ENCODE measurements at places on chromosomes 3 and 15.
A peak's percentile ranks its signal among the peaks of the same experiment; 100 is the strongest.

DNA sequence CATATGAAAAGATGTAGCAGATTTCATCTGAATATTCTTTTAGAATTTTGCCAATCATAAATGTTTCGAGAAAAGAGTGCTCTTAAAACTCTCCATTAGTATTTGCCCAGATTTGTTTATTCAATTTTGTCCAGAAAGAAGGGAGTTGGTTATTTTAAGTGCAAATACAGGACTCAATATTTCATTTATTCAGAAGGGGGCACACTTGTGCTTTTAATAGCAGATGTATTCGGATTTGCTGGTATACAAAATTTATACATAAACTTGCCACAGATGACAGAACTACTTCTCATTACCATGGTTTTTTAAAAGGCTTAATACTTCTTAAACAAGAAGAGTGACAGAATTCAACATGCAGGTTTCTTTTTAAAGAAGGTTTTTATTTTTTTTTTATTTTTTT, 69.8 kb upstream of the GRM7 start:
- DNase-seq, result no peak

DNA sequence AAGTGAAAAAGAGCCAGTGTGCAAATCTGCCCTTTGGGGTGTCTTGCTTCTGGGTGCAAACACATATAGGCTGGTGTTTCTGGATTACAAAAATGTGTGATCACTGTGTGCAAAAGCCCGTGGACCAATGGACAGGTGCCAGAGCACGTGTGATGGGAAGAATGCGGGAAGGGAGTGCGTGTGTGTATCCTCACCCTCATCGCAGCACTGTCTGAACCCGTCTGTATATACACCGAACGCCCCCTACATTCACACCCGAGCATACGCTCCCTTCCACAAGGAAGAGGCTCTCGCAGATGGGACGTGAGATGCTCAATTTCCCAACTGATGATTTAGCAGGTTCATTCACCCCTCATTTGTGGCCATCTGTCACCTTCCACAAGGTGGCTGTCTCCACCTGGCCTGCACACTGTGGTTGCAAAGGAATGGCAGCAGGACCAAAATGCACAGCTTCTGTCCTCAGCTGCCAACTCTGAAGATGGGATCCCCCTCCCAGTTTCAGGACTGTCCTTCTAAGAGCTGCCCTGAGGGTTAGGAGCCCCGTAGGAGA, 19.4 kb upstream of the SLC6A1 start:
- DNase-seq, result no peak

- no peak for DNase-seq
Observed at GRCh38 chr15:85443046-85443445, 62.6 kb downstream of the AKAP13 start.

DNA sequence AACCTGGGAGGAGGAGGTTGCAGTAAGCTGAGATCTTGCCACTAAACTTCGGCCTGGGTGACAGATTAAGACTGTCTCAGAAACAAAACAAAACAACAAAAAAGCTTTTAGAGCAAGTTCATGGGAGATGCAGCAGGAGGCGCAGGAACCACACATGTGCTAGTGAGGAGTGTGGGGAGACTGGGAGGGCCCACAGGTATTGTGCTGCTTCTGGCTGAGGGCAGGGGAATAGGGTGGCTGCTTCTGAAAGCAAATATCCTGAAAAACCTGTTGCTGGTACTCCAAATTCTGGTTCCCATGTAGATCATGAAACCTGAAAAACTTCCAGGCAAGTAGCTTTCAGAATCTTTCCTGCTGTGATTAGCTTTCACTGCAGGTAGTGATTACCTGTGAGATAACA, 22.1 kb downstream of the TYRO3 start:
- no peak for DNase-seq

- peak; percentile 19 for DNase-seq
Observed at GRCh38 chr3:44886561-44886960, 12.2 kb downstream of the TGM4 start.

DNA sequence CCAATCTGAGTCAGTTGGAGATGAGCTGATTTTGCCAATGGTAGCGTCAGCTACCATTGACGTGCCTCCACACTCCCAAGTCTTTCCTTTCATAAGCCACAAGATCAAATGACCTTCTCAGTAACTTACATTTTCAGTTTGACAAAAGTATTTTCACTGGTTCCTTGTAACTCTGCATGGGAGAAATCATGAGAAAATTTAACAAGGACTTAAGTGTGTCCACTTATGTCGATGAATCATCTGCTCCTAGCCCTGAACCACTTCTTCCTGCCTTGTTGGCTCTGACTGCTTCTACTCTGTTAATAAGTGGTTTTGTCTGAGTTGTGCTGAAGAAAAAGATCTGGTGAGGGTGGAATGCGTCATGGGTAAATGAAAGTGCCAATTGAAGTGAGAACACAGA, 101.2 kb downstream of the NFKBIZ start:
- DNase-seq, result peak; percentile 90

- DNase-seq, result peak; percentile 68
Observed at GRCh38 chr15:101445562-101446517, 43.7 kb downstream of the PCSK6 start.

DNA sequence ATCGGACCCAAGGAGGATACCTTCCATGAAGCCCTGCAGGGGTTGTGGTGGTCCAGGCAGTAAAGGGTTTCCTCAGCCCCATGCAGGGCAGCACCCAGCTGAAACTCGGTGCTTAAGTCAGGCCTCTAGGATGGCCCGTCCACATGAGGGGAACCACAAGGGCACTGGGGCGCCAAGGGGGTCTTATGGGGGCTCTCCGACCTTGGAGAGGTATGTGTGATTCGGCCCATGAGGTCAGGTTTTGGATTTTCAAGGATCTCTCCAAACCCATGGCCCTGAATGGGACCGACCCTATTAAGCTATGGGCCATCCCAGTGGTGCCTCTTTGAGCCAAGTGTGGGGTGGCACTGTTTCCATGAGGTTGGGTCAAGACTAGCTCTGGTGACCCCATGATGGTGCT, 233.3 kb downstream of the SNRPN start:
- no peak for DNase-seq

DNA sequence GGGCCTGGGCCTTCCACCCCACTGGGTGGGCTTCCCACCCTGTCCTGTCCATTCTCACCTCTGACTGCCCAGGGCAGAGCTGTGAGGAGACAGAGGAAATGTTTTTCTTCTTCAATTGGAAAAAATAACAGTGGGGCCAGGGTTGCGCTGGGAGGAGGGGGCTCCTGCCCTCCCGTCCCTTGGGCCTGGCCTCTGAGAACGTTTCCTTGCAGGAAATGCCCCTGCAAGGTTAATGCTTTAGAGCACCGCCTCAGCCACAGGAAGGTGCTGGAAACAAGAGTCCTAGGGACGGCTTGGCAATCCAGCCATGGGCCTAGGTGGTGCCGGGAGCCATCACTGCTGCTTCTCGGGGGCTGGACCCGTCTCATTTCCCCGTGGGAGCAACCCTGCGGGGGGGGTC, 3.8 kb upstream of the PLXND1 start:
- DNase-seq, result no peak

DNA sequence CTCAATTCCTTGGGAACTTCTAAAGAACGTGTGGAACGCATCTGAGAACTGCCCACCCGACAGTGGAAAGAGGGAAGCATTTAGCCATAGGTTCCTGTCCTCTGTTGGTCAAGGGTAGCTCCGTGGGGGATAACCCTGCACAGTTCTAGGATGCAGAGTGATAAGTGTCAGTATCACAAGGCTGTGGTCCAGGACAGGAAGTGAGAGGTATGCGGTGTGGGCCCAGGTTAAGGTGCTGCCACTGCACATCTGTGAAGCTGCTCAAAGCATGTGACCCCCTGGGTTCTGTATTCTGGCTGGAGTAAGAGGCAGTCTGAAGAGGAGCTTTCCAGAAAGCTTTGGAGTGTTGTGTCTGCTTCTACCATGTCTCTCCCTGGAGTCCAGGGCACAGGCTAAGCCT, 51.7 kb upstream of the HES1 start:
- DNase-seq, result no peak

DNA sequence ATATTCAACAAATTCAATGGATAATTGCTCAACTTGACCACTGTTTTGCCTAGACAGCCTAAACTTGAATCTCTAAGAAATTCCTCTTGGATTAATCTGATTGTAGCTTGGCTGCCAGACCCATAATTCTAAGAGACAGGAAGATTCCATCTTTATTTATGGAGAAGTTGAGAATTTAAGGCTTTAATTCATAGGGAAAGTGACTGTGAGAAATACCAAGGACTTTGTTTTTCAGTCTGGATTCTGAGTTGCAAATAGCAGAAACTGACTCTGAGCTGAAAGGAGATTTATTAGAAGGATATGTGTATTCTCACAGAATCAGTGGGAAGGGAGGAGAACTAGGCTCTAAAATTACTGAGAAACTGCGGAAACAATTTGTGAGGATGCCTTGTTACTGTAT, 195.7 kb downstream of the OXSM start:
- no peak for DNase-seq

DNA sequence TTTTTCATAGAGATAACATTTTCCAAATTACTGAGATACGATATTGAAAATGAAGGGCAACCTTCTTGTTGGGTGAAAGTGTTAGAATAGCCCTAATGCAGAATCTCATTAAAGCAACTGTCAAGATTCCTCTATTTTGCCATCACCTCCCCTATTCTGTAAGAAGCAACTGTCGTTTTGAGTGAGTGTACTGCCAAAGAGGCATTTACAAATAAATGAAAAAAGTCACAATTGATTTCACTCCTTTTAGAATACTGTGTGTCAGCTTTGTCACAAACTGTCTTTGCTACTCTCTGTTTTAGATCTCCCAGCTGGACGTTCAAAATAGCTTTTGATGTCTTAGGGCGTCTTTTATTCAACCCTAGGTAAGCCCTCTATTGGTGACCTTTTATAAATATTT, 322.8 kb upstream of the NAALADL2 start:
- DNase-seq, result no peak
